ENCODE measurements at places on chromosomes 6 and 20. TPM values are rescaled to one million over a fixed set of nuclear protein-coding genes. Genes with fewer than 3 reads are reported as not detected.

PDE10A gene
- polyA plus RNA-seq: 3.2 TPM

TASP1 gene
- polyA plus RNA-seq: 19.9 TPM

BTNL2 gene
- polyA plus RNA-seq: not detected

ABHD16B gene
- polyA plus RNA-seq: 0.57 TPM

SOBP gene
- 4.2 TPM for polyA plus RNA-seq

PEX6 gene
- 16.6 TPM for polyA plus RNA-seq

DEF6 gene
- 148 TPM for polyA plus RNA-seq

FOXF2 gene
- polyA plus RNA-seq: 0.30 TPM

LRRC1 gene
- polyA plus RNA-seq: 21.7 TPM

TFAP2B gene
- 0.18 TPM for polyA plus RNA-seq

HAO1 gene
- 0.02 TPM for polyA plus RNA-seq

TAAR5 gene
- 0.05 TPM for polyA plus RNA-seq

TRIM10 gene
- polyA plus RNA-seq: 0.16 TPM

C20orf204 gene
- 8.2 TPM for polyA plus RNA-seq

TSPO2 gene
- polyA plus RNA-seq: 0.09 TPM

SLC12A5 gene
- 4.0 TPM for polyA plus RNA-seq

PLA2G7 gene
- polyA plus RNA-seq: 26.1 TPM

ZNF391 gene
- polyA plus RNA-seq: 1.7 TPM

GFRA4 gene
- polyA plus RNA-seq: 0.21 TPM

CCN6 gene
- 0.18 TPM for polyA plus RNA-seq

APOBEC2 gene
- polyA plus RNA-seq: 7.0 TPM

LY6G6C gene
- polyA plus RNA-seq: 7.0 TPM

NFATC2 gene
- 4.4 TPM for polyA plus RNA-seq

SYTL3 gene
- 109 TPM for polyA plus RNA-seq

VNN1 gene
- polyA plus RNA-seq: 2.2 TPM

SALL4 gene
- polyA plus RNA-seq: 0.21 TPM

C20orf202 gene
- polyA plus RNA-seq: 0.27 TPM

SEC23B gene
- polyA plus RNA-seq: 16.4 TPM

GHRH gene
- polyA plus RNA-seq: 14.7 TPM

LAMA2 gene
- polyA plus RNA-seq: 2.4 TPM

CCM2L gene
- polyA plus RNA-seq: 3.3 TPM

ATP6V1G2 gene
- 2.5 TPM for polyA plus RNA-seq

CSNK2B gene
- 169 TPM for polyA plus RNA-seq

PPP1R14C gene
- polyA plus RNA-seq: 1.9 TPM

MEP1A gene
- 0.71 TPM for polyA plus RNA-seq

VTA1 gene
- 35.7 TPM for polyA plus RNA-seq

MATN4 gene
- 0.14 TPM for polyA plus RNA-seq

SLPI gene
- 663 TPM for polyA plus RNA-seq

HRH3 gene
- polyA plus RNA-seq: 0.05 TPM

COL11A2 gene
- 5.5 TPM for polyA plus RNA-seq

TMEM74B gene
- polyA plus RNA-seq: 1.3 TPM

C2 gene
- polyA plus RNA-seq: 10.3 TPM

GMPR gene
- polyA plus RNA-seq: 17.2 TPM

OR2H1 gene
- 0.05 TPM for polyA plus RNA-seq

HLA-DQA2 gene
- 3.7 TPM for polyA plus RNA-seq

CAGE1 gene
- polyA plus RNA-seq: 0.02 TPM

ITCH gene
- 16.0 TPM for polyA plus RNA-seq

TTBK1 gene
- polyA plus RNA-seq: 0.09 TPM

NMBR gene
- 0.07 TPM for polyA plus RNA-seq

CRISP2 gene
- polyA plus RNA-seq: 0.14 TPM

DAAM2 gene
- 4.2 TPM for polyA plus RNA-seq

C6orf89 gene
- 19.5 TPM for polyA plus RNA-seq

TMC2 gene
- polyA plus RNA-seq: 0.05 TPM

CALHM4 gene
- polyA plus RNA-seq: 0.14 TPM

SLA2 gene
- polyA plus RNA-seq: 6.8 TPM
